Progenitor cell of endocrine pancreas (in vitro differentiated cells): ENCODE measurements at places on chromosomes 2 and 18.

DNA sequence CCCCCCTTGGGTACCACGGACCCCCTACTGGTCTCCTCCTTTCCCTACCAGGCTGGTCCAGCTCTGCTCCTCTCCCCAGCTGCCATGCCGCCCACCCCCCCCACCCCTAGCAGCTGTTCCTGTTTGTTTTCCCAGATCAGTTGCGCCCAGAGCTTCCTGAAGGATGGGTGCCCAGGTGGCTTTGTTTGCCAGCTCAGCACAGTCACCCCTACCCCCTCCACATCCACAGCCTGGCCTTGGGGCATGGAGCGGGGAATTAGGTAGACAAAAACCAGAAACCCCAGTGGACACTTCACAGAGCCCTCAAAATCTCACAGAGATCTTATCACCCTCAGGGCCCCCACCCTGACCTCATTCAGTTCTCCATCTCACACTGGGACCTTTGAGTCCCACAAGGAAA is 3.7 kb upstream of the CRYBA2 start:
- H3K27me3 ChIP-seq = peaks cover 74% of the 10 kb centered on the region
- no peaks in the 10 kb centered on the region for H3K36me3 ChIP-seq
- peaks cover 14% of the 10 kb centered on the region for H3K4me1 ChIP-seq
- DNase-seq = no peak

GRCh38 chr2:227932403-227932802 is 61.0 kb downstream of the DAW1 start:
- H3K4me1 ChIP-seq = no peaks in the 10 kb centered on the region
- no peak overlapping the region for H3K4me3 ChIP-seq
- no peak overlapping the region for H3K27ac ChIP-seq
- H3K36me3 ChIP-seq = peaks cover 1% of the 10 kb centered on the region
- peaks cover 11% of the 10 kb centered on the region for H3K27me3 ChIP-seq

- no peaks in the 10 kb centered on the region for H3K4me1 ChIP-seq
- DNase-seq = no peak
- no peaks in the 10 kb centered on the region for H3K36me3 ChIP-seq
- H3K4me3 ChIP-seq = no peak overlapping the region
- no peak overlapping the region for H3K27ac ChIP-seq
- H3K27me3 ChIP-seq = no peaks in the 10 kb centered on the region
These were observed 238.6 kb downstream of the PTH2R start for GRCh38 chr2:208645226-208645625.

DNA sequence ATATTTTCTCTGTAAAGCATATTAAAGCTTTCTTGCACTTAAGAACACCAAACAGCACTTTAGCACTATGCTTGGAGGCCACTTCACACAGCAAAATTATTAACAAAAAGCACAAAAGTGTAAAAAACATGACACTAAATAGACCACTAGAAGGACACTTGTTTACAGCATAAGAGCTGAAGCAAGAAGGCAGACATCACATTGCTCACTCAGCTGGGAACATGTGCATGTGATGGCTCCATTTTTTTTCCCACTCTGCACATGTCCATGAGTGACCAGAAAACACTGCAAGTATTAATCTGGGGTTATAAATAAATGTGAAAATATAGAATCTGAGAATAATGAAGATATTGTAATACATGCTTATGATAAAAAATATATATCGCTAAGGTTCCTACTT is 103.1 kb upstream of the MAPRE2 start:
- DNase-seq = no peak
- no peak overlapping the region for H3K27ac ChIP-seq
- no peaks in the 10 kb centered on the region for H3K27me3 ChIP-seq
- H3K4me1 ChIP-seq = peaks cover 7% of the 10 kb centered on the region
- H3K4me3 ChIP-seq = no peak overlapping the region

DNA sequence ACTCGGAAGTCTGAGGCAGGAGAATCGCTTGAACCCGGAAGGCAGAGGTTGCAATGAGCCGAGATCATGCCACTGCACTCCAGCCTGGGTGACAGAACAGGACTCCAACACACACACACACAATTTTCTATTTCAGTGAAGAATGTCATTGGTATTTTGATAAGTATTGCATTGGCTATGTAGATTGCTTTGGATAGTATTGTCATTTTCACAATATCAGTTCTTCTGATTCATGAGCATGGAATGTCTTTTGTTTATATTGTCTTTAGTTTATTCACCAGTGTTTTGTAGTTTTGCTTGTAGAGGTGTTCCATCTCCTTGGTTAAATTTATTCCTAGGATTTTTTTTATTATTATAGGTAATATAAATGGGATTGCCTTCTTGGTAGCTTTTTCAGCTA is 693.4 kb upstream of the SYT4 start:
- DNase-seq = no peak
- H3K36me3 ChIP-seq = no peaks in the 10 kb centered on the region
- H3K4me1 ChIP-seq = no peaks in the 10 kb centered on the region
- no peak overlapping the region for H3K27ac ChIP-seq
